ENCODE measurements at places on chromosomes 2 and 18. TPM values are rescaled to one million over a fixed set of nuclear protein-coding genes. Genes with fewer than 3 reads are reported as not detected.

Gene PLGLB1
- 0.81 TPM for total RNA-seq

DNA sequence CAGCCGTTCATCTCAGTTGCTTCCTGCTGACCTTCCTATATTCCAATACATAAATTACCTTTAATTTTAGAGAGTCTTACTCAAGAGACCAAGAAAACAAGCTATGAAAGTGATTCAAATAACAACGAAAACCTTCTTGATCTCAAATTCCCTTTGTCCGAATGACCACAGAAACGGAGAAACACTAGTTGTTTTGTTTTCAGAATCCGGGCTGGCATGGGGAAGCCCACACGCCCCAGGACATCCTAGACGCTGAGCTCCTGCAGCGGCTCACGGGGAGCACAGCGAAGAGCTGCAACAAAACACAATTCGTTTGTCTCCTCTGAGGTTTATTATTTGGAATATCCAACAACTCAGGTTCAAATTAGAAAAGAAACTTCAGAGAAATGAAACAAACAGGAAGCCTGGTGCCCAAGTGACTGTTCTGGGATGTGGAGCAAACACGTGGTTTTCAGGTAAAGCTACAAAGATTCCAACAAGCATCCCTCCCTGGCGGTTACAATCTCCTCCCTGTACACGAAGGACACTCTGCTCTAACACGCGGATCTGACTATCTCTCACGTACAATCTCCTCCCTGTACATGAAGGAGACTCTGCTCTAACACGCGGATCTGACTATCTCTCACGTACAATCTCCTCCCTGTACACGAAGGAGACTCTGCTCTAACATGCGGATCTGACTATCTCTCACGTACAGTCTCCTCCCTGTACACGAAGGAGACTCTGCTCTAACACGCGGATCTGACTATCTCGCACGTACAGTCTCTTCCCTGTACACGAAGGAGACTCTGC lies 237.5 kb downstream of the TWIST2 start:
- DNase-seq: no peak
- H3K4me1 ChIP-seq: no peaks in the 10 kb centered on the region
- H3K36me3 ChIP-seq: no peaks in the 10 kb centered on the region
- H3K27ac ChIP-seq: no peak overlapping the region
- no peaks in the 10 kb centered on the region for H3K27me3 ChIP-seq

DNA sequence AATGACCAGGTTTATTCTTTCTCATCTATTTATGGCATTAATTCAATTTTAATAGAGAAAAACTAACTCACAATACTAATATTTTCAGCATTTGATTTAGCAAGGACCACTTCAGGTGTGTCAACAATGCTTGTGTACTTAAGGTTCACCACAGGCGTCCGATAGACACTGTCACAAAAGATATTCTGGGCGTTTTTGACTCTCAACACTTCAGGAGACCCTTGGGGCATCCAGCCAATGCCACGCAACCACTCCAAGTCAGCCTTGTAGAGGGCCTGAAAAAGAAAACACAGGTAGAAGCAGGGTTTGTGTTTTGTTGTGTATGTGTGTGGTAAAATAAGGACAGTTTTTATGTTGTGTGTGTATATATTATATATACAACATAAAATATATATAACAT lies 158.2 kb downstream of the NEB start:
- DNase-seq: no peak
- H3K4me1 ChIP-seq: no peaks in the 10 kb centered on the region
- no peak overlapping the region for H3K4me3 ChIP-seq
- no peaks in the 10 kb centered on the region for H3K27me3 ChIP-seq
- H3K27ac ChIP-seq: no peak overlapping the region
- peaks cover 42% of the 10 kb centered on the region for H3K36me3 ChIP-seq

- no peak overlapping the region for H3K27ac ChIP-seq
- H3K4me3 ChIP-seq: no peak overlapping the region
- H3K36me3 ChIP-seq: no peaks in the 10 kb centered on the region
- no peak for DNase-seq
- no peaks in the 10 kb centered on the region for H3K4me1 ChIP-seq
Observed at GRCh38 chr18:29780816-29781215, 1261.7 kb downstream of the DSC3 start.

All from SJCRH30 (cell line).